ENCODE measurements at places on chromosomes 16 and 17. TPM values are rescaled to one million over a fixed set of nuclear protein-coding genes. Genes with fewer than 3 reads are reported as not detected.

The FBXW10 gene
- 0.03 TPM for polyA plus RNA-seq

The GPR139 gene
- polyA plus RNA-seq = not detected

The CDH3 gene
- not detected for polyA plus RNA-seq

The PLCG2 gene
- polyA plus RNA-seq = 0.08 TPM

The XYLT1 gene
- polyA plus RNA-seq = 16.6 TPM

The ITGAL gene
- polyA plus RNA-seq = 0.28 TPM

The SYNRG gene
- 8.9 TPM for polyA plus RNA-seq

The SMG6 gene
- polyA plus RNA-seq = 15.7 TPM

The SLC16A11 gene
- polyA plus RNA-seq = 0.18 TPM

The ABCC12 gene
- polyA plus RNA-seq = not detected

The TRIM16 gene
- 24.8 TPM for polyA plus RNA-seq

The TBC1D3I gene
- 0.05 TPM for polyA plus RNA-seq

The MT1G gene
- polyA plus RNA-seq = 0.50 TPM

The MYH3 gene
- polyA plus RNA-seq = 2.7 TPM

The UTP4 gene
- 91.7 TPM for polyA plus RNA-seq

The C16orf96 gene
- 0.05 TPM for polyA plus RNA-seq

The HS3ST2 gene
- polyA plus RNA-seq = not detected

The CCL1 gene
- not detected for polyA plus RNA-seq

The DYNLL2 gene
- polyA plus RNA-seq = 27.4 TPM

The TBX4 gene
- 0.02 TPM for polyA plus RNA-seq

The KATNB1 gene
- 39.2 TPM for polyA plus RNA-seq

The NRN1L gene
- polyA plus RNA-seq = 0.41 TPM

The PABPN1L gene
- not detected for polyA plus RNA-seq

The SCRN2 gene
- 135 TPM for polyA plus RNA-seq

The CLEC18B gene
- 0.10 TPM for polyA plus RNA-seq

The RAB26 gene
- polyA plus RNA-seq = 19.5 TPM

The HNF1B gene
- polyA plus RNA-seq = not detected

The KRTAP2-2 gene
- polyA plus RNA-seq = not detected

The G6PC1 gene
- polyA plus RNA-seq = not detected

The NPB gene
- polyA plus RNA-seq = 0.91 TPM

The SCN4A gene
- polyA plus RNA-seq = not detected
